ENCODE measurements at places on chromosomes 3 and 15.

- DNase-seq = no peak
Observed at GRCh38 chr15:23038726-23039142, 635 bp downstream of the TUBGCP5 start.

DNA sequence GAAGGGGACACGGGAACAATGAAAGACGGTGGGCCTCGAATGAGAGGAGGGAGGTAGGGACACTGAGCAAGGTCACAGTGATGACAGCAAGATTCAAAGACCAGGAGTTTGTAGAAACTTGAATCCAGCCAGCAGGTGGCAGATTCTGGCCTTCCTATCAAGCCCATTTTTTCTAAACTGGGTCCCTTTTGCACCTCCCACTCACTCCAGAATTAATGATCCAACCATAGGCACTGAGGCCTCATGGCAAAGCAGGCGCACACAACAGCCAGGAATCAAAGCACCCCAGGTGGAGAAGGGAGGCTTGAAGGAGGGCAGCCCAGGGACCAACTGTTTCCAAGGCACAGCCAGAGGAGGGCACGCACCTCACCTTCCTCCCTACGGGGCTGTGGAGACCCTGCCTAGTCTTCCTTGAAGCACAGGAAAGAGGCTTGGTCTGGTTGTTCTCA, 90.2 kb downstream of the ANP32A start:
- no peak for DNase-seq

DNA sequence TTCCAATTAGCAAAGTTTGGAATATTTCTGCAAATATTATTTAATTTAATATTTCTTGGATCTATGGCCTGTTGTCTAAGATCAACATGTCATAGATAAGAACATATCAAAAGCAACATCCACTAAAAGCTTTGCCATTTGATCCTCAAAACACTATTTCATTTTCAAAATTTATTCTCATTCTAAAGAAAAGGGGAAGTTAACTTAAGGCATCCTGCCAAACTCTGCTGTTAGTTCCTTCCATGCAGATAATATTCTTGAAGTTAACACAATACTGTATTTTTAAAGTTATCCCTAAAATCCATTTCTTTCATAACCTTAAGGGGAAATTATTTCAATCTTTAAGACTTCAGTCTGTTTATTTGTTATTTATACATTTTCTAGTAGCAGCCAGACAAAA, 28.2 kb upstream of the GBE1 start:
- no peak for DNase-seq

DNA sequence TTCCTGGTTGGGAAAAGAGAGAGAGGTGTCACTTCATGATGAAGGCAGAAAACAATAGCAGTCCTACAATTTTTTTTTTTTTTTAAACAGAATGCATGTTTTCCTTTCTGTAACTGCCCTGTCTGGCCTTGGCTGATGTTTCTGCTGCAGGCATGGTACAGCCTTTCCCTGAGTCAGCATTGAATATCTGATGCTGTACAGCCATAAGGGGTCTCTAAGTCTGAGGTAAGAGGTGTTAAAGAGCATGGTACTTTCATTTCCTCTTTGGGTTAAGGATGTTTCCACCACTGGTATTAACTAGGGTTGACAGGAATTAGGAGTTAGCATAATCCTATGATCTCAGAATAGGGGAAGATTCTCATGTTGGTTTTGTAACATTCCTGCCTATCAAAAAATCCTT, 147.4 kb downstream of the CHST2 start:
- no peak for DNase-seq

GRCh38 chr15:27744641-27745040, 354.5 kb downstream of the OCA2 start:
- DNase-seq = no peak

DNA sequence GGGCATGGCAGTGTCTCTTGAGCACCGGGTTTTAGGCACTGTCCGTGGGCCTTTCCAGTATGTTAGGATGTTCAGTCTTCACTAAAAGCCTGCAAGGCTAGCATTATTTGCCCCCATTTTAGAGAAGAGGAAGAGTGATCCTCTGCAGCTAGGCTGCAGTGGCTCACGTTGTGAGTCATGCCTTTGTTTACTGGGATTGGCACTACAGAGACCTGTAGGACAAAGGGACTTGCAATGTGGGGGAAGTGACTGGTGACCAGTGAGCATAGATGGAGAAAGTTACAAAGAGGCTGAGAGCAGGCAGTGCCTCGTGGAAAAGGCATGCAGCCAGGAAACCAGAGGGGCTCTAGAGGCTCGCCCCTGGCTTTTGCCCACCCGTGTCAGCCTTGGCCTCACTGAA, 26.8 kb upstream of the CPNE9 start:
- no peak for DNase-seq

DNA sequence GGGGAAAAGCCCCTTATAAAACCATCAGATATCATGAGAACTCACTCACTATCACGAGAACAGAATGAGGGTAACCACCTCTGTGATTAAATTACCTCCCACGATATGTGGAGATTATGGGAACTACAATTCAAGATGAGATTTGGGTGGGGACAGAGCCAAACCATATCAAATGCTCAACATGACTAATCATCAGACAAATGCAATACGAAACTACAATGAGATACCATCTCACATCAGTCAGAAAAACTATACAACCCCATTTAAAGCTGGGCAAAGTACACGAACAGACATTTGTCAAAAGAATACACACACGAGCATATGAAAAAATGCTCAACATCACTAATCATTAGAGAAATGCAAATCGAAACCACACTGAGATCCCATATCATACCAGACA, 67.7 kb downstream of the SCAPER start:
- DNase-seq = no peak

- DNase-seq = no peak
Observed at GRCh38 chr15:62958528-62959363, 83.8 kb upstream of the TPM1 start.

Measured in neural crest cell (in vitro differentiated cells).